ENCODE measurements at places on chromosomes 16 and 17. TPM values are rescaled to one million over a fixed set of nuclear protein-coding genes. Genes with fewer than 3 reads are reported as not detected.

PERCC1 gene
- total RNA-seq: not detected

DNA sequence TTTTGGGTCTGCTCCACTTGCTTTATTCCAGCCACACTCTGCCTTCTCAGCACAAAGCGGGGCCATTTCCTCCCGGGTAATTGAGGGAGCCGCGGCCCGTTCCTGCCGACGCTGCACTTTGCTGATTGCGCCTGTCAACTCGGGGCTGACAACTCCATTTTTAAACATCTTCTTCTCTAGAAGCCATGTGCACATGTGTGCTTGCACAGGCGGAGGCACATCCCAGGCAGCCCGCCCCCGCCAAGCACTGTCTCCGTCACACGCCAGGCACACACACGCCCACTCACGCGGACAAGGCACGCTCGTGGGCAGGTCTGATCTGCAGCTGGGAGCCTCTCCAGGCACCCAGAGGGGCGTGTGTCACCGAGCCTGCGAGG is 63.2 kb downstream of the ENGASE start:
- H3K36me3 ChIP-seq: no peaks in the 10 kb centered on the region
- DNase-seq: peak; percentile 20
- peaks cover 27% of the 10 kb centered on the region for H3K27me3 ChIP-seq

GRCh38 chr17:34261568-34262337 is 6.7 kb downstream of the CCL2 start:
- H3K27me3 ChIP-seq: no peaks in the 10 kb centered on the region
- H3K4me1 ChIP-seq: peaks cover 13% of the 10 kb centered on the region
- no peak overlapping the region for H3K27ac ChIP-seq
- H3K4me3 ChIP-seq: no peak overlapping the region

- H3K27ac ChIP-seq: no peak overlapping the region
- H3K4me1 ChIP-seq: peaks cover 41% of the 10 kb centered on the region
- no peak for DNase-seq
These were observed 16.3 kb downstream of the SOX9 start for GRCh38 chr17:72137161-72137560.

DNA sequence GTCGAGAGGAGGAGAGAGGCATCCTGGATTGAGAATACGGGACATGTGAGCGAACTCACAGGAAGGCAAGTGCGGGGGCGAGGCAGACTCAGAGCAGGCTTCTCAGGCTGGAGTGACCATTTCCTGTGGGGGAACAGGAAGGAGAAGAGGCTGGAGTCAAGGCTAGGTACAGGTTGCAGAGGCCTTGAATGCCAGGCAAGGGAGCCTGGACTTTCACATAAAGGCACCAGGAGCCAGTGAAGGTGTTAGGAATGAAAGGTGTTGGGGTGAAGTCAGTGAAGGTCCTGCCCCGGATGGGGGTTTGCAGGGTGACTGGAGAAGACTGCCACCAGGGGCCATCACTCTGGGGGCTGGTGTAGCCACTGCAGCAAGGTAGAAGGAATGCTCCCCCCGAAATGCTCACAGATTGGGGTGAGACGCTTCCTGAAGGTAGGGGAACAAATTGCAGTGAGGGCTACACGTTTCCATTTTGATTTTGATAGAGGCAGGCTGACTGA is 5.3 kb upstream of the GPRC5C start:
- H3K4me1 ChIP-seq: 0 out of 2 replicates have a peak, but pooled peaks cover 6% of the 10 kb centered on the region
- no peak overlapping the region for H3K27ac ChIP-seq
- 0 out of 2 replicates have a peak, but pooled peaks cover under 1% of the 10 kb centered on the region for H3K27me3 ChIP-seq
- no peaks in the 10 kb centered on the region for H3K36me3 ChIP-seq

CRYM gene
- not detected for total RNA-seq

SULT1A1 gene
- total RNA-seq: not detected

DNA sequence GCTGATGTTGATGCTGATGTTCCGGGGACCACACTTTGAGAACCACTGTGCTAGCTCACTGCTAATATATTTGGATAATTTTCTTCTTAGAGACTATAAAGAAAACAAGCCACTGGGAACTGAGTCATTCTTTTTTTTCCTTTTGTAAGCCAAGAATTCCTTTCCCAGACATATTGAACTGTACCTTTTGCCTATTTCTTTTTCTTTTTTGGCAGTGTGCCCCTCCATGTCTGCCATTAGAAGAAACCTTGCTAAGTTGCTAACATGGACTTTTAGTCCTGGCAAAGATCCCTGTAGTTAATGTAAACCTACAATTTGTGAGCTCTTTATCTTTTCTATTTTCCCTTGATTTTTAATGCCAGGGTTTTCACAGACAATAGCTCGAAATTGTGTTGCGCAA is 17.3 kb upstream of the ERCC4 start:
- no peak overlapping the region for H3K4me3 ChIP-seq
- no peaks in the 10 kb centered on the region for H3K36me3 ChIP-seq
- no peaks in the 10 kb centered on the region for H3K4me1 ChIP-seq
- DNase-seq: no peak

GRCh38 chr16:65763640-65764305 is 602.7 kb upstream of the CDH5 start:
- no peaks in the 10 kb centered on the region for H3K4me1 ChIP-seq
- H3K27ac ChIP-seq: no peak overlapping the region
- DNase-seq: no peak
- H3K36me3 ChIP-seq: no peaks in the 10 kb centered on the region
- no peak overlapping the region for H3K4me3 ChIP-seq

DNASE1L2 gene
- 0.13 TPM for total RNA-seq

Measured in GM23248 (cell line).